ENCODE measurements at places on chromosomes 7 and 10.
A peak's percentile ranks its signal among the peaks of the same experiment; 100 is the strongest.

DNA sequence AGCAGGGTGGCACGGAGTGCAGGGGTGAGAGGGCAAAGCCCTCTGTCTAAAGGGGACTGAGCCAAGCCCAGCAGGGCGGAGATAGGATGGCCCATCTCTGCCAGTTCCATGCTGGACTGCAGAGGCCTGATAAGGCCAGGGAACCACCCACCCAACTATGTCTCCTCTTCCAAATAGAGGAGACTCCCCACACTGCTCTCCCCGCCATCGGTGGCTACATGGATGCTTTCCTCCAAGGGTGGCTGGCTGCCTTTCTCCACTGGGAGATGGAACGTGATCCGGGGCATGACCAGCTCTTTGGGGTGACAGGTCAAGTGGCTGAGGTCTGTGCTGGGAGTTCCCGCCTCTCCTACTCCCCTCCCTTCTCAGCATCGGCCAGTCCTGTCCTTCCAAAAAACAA, 58.1 kb upstream of the MXI1 start:
- DNase-seq: no peak

DNA sequence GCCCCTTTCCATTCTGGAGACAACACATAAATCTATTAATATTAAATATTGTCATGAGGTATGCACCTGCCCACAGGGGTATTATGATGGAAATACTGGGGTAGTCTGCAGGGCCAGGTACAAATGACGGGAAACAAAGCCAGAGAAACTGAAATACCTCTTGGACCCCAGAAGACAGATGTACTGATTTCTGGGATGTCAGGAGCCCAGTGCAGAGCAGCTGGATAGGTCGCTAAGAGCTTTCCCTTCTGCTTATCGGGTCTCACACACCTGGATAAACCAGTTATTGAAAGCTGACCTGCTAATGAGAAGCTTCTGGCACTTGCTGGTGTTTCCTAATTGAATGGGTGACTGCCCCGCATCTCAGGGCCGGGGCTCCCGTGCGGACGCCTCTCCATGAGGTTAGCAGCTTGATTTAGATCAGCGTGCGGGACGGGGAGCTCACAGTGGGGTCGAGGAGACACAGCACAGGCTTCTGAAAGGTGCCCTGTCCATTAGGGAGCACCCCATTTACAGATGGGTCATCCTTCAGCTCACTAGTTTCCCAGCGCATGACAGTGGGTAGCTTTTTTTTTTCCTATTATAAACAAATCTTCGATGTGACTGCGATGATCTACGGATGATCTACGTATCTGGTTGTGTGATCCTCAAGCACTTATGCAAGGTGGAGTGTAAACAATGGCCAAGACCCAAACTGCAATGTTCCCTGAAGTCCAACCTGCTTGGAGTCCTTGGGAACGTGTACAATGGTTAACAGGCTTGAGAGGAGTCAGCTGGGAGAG, 1.5 kb upstream of the INSIG1 start:
- DNase-seq: no peak

DNA sequence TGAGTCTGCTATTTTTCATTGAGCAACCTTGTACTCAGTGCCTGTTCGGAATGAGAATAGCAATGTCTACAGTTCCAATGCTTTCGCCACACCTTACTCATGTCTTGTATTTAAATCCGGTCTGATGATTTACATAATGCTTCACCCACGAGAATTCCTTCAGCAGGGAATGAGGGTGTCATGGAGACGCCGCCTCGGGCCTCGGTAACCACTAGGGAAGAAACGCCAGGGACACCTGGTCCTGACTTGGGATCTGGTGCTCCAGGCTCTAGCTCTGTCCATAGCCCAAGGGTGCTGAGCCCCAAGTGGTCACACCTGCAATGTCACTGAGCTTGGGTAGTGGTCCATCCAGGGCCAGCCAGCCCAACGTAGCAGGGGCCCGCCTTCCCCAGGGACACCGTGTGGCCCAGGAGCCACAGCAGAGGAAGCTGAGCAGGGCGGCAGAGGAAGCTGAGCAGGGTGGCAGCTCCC, 37.4 kb downstream of the PRKAG2 start:
- DNase-seq: no peak

GRCh38 chr7:102988631-102989560, 76.1 kb downstream of the LRRC17 start:
- DNase-seq: no peak

DNA sequence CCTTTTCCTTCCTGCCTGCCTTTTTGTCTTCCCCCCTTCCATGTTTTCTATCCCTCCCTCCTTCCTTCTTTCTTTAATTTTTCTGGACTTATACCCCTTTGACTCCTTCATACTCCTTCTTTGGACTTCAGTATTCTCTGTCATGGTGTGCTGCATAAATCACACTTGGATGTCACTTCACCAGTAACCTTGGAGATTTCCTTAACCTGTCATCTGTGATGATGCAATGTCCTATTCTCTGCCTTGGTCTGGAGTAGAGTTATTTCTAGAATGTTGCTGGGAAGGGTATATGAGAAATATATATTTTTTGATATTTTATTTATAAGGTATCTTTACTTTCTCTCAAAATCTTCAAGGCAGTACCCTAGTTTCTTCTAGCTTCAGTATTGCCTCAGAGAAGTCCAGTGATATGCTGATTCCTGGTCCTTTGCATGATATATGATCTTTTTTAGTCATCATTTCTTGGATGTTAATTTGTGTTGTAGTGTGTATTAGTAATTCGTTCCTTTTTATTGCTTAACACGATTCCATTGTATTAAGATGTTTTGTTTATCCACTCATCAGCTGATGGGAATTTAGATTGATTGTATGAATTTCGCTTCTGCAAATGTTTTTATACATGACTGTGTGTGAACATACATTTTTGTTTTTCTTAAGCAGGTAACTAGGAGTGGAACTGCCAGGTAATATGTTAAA, 206.9 kb upstream of the MBL2 start:
- no peak for DNase-seq

- no peak for DNase-seq
These were observed 12.5 kb downstream of the ASNS start for GRCh38 chr7:97859606-97860204.

- DNase-seq: no peak
These were observed 271.2 kb downstream of the MAGI2 start for GRCh38 chr7:79182283-79182682.

- DNase-seq: no peak
These were observed 183.7 kb upstream of the ANK3 start for GRCh38 chr10:60573336-60573735.

DNA sequence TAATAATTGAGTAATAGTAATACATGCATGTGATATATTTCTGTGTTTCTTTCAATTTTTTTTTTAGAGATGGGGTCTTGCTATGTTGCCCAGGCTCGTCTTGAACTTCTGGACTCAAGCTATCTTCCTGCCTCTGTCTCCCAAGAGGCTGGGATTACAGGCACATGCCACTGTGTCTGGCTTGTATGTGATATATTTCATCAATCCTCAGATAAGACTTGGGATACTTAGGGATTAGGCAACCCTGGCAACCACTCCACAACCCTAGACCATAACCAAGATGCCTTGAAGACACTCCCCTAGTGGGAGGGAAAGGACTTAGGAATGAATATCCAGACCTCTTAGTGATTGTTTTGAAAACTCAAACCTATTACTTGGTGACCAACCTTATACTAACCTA, 154.8 kb downstream of the CCDC3 start:
- peak; percentile 10 for DNase-seq

DNA sequence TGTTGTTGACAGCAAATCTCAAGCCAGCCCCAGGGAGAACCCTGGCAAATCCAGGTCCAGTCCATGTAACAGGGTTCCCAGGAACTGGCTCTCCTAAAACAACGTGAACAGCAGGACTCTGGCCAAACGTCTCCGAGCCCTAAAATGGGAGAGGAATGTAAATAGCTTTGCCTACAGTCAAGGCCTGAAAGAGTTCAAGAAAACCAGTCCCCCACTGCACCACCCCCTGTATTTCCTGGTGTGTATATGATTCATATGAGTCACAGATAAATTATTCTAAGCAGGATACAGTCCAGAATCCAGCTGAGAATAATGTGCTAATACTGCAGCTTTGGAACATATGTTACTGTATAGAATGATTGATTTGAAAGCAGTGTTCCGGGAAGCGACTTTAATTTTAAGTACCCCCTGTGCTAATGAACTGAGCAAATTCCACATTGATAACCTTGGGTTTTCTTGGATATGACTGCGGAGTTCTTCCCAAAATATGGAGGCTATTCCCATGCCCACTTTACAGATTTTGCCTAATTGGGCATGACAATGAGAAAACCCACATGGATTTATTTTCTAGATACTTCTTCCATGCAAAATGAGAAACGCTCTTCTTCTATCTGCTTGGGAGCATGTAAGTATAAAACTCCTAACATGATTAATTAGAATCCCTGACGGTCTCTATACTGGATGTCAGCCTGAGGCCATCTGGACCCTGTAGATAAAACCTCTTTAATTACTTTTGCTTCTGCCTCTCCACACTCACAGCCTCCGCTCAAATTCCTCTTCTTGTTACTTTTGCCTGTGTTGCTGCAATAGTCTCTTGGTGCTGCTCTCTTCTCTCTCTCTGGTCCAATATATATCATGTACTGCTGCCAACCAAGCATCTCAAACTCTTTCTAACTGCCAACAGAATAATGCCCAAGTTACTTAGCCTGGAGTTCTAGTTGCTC, 50.2 kb downstream of the LAMB4 start:
- DNase-seq: peak; percentile 70

DNA sequence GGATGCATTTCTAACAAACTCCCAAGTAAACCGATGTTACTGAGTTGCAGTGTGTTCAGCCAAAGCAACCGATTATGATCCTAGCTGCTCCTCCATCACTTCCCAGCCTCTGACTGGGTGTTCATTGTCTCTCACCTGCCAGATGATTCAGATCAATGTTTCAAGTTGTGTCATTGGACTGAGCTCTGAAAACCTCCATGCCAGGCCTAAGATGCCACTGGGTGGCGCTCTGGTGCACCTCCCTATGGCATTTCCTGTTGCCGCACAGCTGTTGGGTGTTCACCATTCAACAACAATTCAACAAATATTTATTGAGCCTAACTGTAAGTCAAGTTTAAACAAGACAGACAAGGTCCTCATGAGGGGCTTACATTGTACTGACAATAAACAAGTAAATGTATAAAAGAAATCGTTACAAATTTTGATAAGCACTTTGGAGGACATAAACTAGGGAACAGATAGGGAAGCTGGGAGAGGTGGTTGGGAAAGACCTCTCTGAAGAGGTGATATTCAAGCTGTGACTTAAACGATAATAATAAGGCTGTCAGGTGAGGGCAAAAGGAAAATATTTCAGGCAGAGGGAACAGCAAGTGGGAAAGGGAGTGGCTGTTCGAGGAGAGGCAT, 22.8 kb downstream of the RGR start:
- DNase-seq: peak; percentile 56

GRCh38 chr10:6518791-6519429, 61.2 kb downstream of the PRKCQ start:
- DNase-seq: no peak

DNA sequence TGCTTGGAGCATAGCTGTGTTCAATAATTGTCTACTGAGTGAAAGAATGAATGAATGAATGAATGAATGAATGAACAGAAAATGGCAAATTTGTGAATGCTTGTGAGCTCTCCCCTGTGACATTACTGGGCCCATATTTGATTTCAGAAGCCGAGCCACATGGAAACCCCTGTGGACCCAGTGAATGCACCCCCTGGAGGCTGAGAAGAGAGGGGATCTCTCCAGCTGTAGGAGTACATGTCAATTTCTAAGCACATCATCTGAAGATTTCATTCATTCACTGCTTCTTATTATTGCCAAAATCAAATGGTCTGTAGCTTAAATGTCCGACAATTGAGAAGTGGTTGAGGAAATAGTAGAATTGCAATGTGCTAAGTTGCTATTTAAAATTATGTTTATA, 58.3 kb upstream of the DOCK1 start:
- no peak for DNase-seq

DNA sequence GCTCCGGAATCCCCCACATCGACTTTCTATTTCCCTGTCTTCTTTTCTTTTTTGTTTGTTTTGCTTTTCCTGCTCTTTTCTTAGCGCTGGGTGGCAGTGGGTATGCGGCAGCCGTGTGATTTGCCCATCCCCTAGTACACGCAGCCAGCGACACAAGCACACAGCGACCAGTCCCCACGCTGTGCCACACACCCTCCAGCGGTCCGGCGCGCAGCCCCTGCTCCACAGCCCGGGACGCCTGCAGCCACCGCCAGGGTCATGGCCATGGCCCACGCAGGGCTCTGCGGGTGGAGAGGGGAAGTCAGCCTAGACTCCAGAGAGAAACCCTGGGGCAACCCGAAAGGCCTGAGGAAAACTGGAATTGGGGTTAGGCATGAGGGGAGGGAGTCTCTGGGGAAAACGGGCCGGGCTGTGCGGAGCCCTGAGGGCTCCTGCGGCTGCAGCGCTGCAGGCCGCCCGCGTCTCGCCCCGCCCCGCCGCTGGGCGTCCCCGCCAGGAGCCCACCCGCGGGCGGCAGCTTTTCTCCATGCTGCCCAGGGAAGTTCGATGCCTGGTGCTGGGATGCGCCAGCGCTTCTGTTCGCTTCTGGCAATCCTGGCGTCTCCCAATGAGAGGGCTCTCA, 2.5 kb downstream of the CHRM2 start:
- peak; percentile 11 for DNase-seq

GRCh38 chr10:51985336-51985735, 285.9 kb upstream of the CSTF2T start:
- no peak for DNase-seq

GRCh38 chr7:126856691-126857291, 395.9 kb downstream of the GRM8 start:
- no peak for DNase-seq

DNA sequence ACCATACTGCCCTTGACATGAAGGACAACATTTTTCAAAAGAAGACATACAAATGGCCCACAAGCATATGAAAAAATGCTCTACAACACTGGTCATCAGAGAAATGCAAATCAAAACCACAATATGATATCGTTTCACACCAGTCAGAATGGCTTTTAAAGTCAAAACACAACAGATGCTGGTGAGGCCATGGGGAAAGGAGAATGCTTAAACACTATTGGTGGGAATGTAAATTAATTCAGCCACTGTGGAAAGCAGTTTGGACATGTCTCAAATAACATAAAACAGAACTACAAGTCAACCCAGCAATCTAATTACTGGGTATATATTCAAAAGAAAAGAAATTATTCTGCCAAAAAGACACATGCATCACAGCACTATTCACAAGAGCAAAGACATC, 4.2 kb upstream of the NT5C3A start:
- DNase-seq: no peak

GRCh38 chr10:30359373-30360206, 10.5 kb upstream of the MTPAP start:
- DNase-seq: peak; percentile 62

All from WERI-Rb-1 (cell line).